ENCODE measurements at places on chromosomes 5 and 9.

- DNase-seq = peak; percentile 3
Observed at GRCh38 chr9:110047955-110048402, 160.0 kb downstream of the C9orf152 start.

DNA sequence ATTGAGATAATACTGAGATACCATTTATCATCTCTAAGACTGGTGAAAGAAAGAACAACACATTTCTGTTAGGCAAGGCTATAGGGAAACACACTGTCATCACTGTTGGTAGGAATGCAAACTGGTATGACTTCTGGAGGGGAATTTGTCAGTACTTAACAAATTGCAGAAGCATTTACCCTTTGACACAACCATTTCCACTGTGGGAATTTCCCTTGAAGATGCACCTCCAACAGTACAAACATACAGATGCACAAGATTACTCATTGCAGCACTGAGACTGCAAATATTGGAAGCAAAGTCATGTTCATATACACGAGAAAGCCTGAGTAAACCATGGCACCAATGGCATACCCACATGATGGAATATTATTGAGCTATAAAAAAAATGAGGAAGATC lies 17.6 kb downstream of the GM2A start:
- no peak for DNase-seq

GRCh38 chr9:23571414-23572104 lies 254.5 kb downstream of the ELAVL2 start:
- DNase-seq = no peak

GRCh38 chr5:141875795-141876627 lies 2.2 kb downstream of the PCDH1 start:
- no peak for DNase-seq

- no peak for DNase-seq
Observed at GRCh38 chr9:83570359-83570758, 32.2 kb upstream of the FRMD3 start.

- no peak for DNase-seq
Observed at GRCh38 chr5:72282878-72283277, 37.2 kb downstream of the MRPS27 start.

- DNase-seq = no peak
Observed at GRCh38 chr5:23234197-23234596, 273.2 kb upstream of the PRDM9 start.

- DNase-seq = no peak
Observed at GRCh38 chr5:81553567-81554212, 159.8 kb upstream of the ACOT12 start.

- DNase-seq = no peak
Observed at GRCh38 chr5:107957051-107957450, 286.3 kb upstream of the EFNA5 start.

DNA sequence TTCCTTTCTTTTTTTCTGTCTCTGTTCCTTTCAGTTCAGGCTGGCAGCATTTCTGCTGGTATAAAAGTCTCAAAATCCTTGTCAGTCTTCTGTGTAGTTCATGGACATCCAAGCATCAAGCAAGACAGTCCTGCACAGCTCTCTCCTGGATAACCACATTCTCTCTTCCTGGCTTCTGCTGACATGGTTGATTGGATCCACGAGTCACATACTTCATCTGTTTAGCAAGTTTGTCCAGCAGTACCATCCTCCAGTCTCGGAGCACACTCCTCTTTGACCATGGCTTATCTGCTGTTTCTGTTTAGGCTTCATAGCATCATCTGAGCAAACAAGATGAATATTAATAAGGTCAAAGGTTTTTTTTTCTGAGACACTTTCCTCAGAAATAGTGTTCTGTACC lies 220.8 kb downstream of the KDM4C start:
- DNase-seq = no peak

GRCh38 chr5:17196697-17197096 lies 20.7 kb upstream of the BASP1 start:
- no peak for DNase-seq

- no peak for DNase-seq
Observed at GRCh38 chr5:153903321-153903720, 135.4 kb downstream of the FAM114A2 start.

DNA sequence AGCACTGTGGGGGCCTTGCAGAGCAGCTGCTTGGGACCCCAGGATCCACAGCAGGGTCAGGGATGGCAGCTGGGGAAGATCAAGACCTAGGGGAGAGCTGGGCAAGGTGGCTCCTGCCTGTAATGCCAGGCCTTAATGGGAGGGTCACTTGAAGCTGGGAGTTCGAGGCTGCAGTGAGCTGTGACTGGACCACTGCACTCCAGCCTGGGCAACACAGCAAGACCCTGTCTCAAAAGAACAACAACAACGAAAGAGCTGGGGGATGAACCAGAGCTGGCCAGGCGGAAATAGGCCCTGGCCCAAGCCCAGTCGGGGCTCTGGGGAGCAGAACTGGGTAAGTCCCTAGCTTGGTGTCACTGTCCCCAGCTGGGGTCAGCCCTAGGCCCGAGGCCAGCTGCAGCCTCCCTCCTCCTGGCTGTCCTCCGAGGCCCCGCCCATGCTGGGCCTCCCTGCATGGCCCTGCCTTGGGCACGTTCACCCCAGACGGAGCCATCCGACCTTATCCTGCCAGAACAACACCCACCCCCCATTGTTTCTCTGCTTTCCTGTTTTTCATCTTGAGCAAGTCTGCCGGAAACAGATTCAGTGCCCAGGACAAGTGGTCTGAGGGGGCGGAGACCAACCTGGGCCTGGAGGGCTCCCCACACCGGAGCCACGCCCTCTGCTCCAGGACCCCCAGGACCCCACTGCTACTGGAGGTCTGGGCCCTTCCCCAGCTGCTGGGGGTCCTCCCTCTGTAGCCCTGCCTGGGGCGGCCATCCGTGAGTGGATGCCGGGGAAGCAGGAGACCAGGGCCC lies 1.9 kb downstream of the DIPK1B start:
- DNase-seq = no peak

DNA sequence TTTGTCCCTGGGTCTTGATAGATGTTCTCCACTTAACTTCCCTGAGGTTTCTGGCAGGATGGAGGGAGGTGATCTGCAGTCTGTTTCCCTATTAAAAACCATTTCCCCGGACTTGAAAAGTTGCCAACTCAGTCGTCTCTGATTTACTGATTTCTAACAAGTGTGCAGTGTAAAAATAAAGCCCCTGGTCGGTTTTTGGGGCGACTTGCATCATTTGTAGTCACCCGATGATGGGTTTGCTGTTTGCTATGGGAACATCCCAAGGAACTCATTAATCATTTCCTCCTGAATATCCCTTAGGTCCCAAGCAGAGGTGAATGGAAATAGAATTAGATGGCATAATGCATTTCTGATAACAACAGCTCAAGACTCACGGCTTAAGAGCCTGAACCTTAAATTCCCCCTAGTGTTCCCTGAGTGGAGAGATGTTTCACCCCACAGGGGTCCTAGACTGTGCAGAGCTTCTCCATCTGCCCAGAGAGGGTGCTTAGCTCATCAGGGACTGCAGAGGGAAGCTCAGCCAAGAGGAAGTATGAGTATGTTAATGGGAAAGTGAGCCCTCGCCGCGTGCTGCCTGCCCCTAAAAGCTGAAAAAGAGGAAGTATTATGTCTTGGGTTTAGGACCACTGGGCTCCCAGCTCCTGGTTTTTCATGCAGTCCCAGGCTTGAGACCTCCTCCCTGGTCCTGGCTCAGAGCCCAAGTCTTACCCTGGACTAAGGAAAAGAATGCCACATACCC lies 115.1 kb upstream of the DAP start:
- no peak for DNase-seq

DNA sequence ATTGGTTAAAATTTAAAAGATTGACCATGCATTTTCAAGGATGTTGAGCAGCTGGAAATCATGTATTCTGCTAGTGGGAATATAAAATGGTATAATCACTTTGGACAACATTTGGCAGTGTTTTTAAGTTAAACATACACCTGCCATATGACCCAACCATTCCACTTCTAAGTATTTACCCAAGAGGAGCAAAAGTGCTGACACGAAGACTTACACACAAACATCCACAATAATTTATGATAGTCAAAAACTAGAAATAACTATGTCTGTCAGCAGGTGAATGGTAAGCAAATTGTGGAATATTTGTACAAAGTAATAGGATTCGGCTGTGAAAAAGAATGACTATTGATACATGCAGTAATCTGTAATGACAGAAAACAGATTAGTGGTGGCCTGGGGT lies 30.7 kb upstream of the SRP19 start:
- DNase-seq = no peak

- no peak for DNase-seq
Observed at GRCh38 chr5:150135557-150136304, 19.9 kb downstream of the PDGFRB start.

DNA sequence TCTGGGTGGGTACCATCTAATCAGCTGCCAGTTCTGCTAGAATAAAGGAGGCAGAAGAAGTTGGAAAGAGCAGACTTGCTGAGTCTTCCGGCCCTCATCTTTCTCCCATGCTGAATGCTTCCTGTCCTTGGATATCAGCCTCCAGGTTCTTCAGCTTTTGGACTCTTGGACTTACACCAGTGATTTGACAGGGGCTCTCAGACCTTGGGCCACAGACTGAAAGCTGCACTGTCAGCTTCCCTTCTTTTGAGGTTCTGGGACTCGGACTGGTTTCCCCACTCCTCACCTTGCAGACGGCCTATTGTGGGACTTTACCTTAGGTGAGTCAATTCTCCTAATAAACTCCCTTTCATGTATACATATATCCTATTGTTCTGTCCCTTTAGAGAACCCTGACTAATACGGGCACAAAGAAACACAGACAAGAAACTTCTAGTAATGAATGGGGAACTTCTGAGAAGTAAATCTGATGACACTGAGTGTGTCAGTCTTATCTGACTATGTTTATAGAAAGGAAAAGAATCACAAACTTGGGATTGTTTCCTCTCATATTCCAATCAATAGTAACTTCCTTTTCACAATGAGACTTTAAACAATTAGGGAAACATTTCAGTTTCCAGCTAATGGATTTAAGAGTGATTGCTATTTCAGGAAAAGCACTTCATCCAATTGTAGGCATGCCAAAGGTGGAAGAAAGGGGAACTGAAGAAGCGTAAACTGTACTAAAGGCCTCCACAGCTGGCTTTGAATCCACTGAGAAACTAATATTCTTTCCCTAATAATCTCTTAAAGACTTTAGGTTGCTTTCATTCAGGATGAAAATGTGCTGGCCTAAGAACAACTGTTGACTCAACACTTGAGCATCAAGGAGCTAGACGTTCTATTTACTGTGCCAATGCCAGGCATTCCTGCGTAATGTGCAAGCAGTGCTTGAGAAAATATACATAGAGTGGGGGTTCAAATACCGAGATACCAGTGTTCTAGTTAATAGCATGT lies 127.9 kb upstream of the PTGER4 start:
- DNase-seq = no peak

GRCh38 chr5:905139-905642 lies 12.5 kb downstream of the TRIP13 start:
- no peak for DNase-seq

- DNase-seq = peak; percentile 12
Observed at GRCh38 chr5:74579215-74579614, 61.3 kb downstream of the ENC1 start.

DNA sequence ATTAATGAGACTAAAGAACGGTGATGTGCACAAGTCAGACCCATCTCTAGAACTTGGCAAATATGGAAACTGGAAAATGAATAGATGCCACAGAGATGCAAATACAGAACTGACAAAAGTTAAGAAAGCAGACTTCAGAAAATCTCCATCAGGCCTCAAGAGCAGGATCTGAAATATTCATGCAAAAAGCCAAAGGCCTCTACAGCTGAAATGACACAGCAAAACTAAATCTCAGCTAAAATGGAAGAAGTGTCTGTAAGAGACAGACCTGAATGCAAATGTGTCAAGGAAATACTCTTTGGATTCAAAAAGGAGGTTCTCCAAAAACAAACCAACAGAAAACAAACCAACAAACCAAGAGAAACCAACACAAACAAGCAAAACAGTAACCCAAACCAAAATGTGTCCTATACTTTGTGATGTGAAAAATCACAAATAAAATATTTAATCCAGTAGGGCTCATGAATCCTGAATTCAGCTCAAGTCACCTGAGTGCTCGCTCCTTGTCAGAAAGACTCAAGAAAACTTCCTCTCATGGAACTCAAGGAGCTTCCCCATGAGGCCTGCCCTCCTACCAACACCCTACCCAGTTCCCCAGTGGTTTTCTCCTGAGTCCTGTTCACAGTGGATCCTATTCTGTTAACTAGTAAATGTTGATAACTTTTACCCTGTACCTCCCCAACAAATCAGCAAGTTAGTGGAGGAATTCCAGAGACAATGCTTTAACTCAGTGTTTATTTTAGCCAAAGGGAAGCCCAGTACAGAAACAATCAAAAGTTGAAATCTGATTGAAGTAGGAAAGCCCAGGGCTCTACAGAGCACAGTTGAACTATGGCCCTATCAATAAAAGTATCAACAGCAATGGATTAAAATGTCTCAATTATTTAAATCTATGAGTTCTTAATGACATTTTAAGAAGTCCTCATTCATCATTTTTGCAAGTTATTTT lies 14.6 kb downstream of the MRPS27 start:
- no peak for DNase-seq

GRCh38 chr5:567664-568060 lies 43.4 kb upstream of the SLC9A3 start:
- no peak for DNase-seq

DNA sequence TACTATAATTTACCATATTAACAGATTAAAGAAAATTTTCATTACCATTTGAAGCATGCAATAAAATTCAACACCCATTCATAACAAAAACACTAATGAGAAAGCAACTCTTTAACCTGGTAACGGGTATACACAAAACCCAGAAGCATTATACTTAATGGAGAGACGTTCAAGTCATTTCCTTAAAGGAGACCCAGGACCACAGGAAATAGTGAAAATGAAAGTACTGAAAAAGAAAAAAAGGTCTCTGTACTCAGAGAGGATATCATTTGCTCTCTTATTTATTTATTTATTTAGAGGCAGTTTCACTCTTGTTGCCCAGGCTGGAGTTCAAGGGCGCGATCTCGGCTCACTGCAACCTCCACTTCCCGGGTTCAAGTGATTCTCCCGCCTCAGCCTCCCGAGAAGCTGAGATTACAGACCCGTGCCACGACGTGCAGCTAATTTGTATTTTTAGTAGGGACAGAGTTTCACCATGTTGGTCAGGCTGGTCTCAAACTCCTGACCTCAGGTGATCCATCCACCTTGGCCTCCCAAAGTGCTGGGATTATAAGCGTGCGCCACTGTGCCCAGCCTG lies 61.6 kb downstream of the SETX start:
- DNase-seq = no peak

DNA sequence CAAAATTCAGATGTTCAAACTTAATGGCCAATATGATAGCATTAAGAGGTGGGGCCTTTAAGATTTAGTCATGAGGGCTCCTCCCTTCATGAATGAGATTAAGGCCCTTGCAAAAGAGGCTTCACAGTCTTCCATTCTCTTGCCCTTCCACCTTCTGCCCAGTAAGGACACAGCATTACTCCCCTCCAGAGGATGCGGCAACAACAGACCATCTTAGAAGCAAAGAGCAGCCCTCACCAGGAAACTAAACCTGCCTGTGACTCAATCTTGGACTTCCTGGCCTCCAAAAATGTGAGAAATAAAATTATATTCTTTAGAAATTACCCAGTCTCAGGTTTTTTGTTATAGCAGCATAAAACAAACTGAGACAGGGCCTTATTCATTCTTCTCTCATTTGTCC lies 8.2 kb downstream of the AP3B1 start:
- DNase-seq = no peak

GRCh38 chr5:163496286-163496685 lies 9.1 kb upstream of the MAT2B start:
- no peak for DNase-seq

Measured in activated CD8-positive, alpha-beta memory T cell treated with anti-CD3 and anti-CD28 coated beads for 1 hour (primary cell).